ENCODE measurements at places on chromosomes 11 and 22. TPM values are rescaled to one million over a fixed set of nuclear protein-coding genes. Genes with fewer than 3 reads are reported as not detected.

CHRNA10 gene
- total RNA-seq: 0.96 TPM

DNA sequence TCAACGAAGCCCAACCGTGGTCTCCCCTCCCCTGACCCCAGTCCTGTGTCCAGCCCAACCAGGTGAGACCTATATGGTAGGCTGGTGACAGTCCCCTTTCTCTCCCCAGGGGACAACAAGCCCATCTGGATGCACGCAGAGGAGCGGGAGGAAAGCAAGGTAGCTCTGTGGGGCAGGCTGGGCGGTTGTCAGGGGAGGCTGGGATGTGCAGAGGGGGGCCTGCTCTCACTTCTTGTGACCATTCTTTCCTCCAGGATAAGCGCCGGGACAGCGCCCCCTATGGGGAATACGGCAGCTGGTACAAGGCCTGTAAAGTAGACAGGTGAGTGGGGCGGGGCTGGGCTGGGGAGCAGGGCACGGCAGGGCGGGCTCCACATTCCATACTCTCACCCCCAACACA is 3.5 kb upstream of the RAB1B start:
- no peak for DNase-seq

CCDC73 gene
- 0.09 TPM for total RNA-seq

SLC29A2 gene
- total RNA-seq: 12.5 TPM

- no peak for DNase-seq
These were observed 226.8 kb downstream of the AASDHPPT start for GRCh38 chr11:106304274-106304673.

DNA sequence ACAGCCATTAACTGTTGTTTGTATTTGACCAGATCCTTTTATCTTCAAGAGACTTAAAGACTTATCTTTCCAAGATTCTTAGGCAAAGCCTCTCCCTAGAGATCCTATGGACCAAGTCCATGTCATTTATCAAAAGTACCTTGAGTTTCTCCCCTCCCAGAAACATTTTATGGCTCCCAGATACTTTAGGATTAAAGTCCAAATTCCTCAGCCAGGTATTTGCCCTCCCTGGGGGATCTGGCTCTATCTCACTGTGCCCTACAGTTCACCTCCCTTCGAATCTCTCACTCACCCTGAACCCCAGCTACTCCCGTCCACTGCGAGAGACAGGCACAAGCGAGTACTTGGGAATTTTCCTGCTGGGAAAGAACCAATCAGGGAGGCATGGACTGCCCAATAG is 11.9 kb downstream of the MS4A8 start:
- no peak for DNase-seq

DNA sequence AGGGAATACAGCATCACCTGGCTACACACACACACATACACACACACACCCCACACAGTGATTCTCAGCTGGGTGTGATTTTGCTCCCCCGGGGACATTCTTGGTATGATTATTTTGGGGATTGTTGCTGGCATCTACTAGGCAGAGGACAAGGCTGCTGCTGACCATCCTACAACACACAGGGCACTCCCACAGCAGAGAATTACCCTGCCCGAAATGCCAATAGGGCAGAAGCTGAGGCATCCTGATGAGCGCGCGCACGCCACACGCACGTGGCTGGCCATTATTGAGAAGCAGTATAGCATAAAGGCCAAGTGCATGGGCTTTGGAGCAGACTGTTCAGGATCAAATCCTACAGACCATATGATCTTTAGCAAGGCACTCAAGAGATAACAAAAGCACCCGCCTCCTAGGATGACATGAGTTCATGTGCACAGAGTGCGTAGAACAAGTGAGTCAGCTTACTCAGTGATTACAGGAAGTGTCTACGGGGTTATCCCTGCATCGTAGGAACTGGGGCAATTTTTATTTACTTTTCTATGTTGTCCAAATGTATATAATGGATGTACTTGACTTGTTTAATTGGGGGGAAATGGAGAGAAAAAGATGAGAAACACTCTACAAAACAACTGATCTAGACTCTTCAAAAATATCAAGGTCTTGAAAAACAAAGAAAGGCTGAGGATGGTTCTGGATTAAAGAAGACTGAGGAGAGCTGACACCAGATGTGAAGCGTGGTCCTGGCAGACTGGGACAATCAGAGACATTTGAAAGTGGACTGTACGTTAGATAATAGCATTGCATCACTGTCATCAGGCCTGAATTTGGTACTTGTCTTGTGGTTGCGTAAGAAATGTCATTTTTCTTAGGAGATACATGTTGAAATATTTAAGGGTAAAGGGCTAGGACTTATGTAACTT is 7.2 kb upstream of the EHD1 start:
- no peak for DNase-seq

GRCh38 chr11:122715548-122716440 is 60.3 kb downstream of the UBASH3B start:
- no peak for DNase-seq

- no peak for DNase-seq
These were observed 8.8 kb downstream of the UPB1 start for GRCh38 chr22:24503843-24504338.

GRCh38 chr11:59224351-59224928 is 11.7 kb upstream of the MPEG1 start:
- DNase-seq: no peak

DNA sequence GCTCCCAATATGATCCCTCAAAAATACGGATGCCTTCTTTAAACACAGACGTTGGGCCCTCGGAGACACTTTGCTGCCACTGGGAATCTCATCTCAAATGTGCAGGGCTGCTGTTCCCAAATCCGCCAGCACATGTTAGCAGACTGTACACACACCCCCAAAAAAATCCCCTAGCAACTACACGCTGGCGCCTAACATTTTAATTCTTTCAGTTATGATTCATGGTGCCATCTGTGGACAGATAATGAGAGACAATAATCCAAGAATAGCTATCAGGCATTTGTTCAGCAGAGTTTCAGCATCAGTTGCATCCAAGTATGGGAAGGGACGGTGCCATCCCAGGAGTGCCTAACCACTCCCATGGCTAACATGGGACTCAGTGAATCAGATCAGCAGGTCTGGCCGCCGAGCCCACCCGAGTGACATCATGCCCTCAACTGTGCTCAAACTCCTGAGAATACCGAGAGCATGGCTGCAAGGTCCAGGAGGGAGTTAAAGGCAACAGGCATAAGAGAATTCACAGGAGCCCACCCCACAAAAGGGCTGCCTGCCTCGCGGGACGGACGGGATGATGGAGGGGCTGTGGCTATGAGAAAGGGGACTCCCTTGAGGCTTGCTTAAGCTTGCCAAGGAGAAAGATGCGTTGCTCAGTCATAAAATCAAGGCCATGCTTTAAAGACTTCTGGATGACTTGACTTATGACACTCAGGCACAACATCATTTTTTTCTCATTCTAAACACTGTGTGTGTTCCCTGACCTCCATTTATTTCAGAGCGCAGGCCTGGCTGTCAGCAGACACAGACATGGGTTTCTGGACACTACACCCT is 337.0 kb downstream of the SHANK2 start:
- no peak for DNase-seq

GRCh38 chr22:23685205-23685784 is 5.5 kb upstream of the RGL4 start:
- DNase-seq: no peak

DNA sequence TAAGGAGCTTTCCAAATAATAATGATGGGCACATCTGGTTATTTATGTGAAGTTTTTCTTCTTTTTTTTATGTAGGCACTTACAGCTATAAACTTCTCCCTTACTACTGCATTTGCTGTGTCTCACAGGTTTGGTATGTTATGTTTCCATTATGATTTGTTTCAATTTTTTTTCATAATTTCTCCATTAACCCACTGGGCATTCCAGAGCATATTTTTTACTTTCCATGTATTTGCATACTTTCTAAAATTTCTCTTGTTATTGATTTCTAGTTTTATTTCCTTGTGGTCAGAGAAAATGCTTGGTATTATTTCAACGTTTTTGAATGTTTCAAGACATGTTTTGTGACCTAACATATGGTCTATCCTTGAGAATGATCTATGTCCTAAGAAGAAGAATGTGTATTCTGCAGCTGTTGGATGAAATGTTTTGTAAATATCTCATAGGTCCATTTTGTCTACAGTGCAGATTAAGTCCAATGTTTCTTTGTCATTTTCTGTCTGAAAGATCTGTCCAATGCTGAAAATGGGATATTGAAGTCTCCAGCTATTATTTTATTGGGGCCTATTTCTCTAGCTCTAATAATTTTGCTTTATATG is 362.1 kb downstream of the DDX10 start:
- no peak for DNase-seq

DNA sequence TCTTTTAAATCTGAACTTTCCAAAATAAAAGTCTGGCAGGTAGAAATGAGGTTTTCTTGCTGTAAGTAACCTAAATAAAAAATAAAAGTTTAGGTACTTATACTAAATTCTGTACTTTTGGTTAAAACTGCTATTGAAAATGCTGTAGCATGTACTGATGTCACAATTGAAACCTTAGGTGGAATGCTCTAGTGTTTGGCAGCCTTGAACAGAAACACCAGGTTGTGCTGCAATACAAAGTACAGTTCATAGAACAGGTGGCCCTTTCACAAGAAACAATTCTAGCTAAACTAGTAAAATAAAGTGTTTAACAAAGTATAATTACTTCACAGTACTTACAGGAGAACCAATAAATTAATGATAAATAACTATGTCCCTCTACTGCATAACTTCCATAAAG is 25.1 kb downstream of the NPAT start:
- DNase-seq: no peak

GRCh38 chr11:75422248-75423231 is 10.5 kb downstream of the KLHL35 start:
- peak; percentile 83 for DNase-seq

- DNase-seq: no peak
These were observed 36.2 kb downstream of the MPPED1 start for GRCh38 chr22:43448048-43448447.

DNA sequence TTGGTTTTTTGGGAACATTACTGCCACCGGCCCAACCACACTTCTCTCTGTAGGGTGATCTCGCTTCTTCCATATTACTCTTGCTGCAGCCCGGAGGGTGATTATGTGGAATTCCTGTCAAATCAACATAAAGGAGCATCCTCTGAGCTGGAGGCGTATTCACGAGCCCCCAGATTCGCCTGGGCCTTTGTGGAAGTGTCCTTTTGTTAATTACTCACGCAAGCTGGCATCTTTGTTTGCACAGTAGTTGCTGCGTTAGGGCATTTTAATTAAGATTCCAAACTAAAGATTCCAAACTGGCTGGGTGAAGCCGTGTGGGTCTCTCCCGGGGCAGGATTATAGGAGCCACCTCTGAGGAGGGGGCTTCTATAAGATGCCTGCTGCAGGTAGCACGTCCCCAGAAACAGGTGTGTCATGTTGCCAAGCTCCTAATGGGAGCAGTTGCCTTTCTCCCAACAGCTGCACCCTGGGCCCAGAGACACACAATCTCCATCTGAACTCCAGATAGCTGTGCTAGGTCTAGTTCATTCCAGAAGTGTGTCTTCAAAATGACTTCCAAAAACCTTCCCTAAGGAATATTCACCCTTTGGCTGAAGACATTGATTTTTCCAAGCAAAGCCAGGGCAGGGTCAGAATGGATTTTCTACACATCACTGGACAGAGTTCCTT is 40.9 kb downstream of the SHISAL1 start:
- DNase-seq: no peak

GRCh38 chr11:114321621-114322257 is 25.5 kb downstream of the NNMT start:
- DNase-seq: no peak

SHANK3 gene
- 9.1 TPM for total RNA-seq

DNA sequence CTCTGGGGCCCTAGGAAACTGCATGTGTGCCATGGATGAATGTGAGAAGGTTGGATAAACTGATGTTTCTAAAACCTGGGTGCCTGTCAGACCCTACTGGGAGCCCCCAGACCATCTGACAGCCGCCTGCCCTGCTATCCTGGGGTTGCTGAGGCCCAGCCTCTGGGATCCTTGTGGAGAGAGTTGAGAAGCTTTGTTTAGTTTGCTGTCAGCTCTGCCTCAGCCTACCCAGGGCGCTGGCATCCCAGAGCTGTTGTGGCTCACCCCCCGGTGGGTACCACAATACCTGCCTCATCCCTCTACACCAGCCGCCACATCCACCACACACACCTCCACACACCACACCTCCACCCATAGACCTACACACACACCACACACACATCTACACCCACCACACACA is 38.5 kb upstream of the HMOX1 start:
- no peak for DNase-seq

DNA sequence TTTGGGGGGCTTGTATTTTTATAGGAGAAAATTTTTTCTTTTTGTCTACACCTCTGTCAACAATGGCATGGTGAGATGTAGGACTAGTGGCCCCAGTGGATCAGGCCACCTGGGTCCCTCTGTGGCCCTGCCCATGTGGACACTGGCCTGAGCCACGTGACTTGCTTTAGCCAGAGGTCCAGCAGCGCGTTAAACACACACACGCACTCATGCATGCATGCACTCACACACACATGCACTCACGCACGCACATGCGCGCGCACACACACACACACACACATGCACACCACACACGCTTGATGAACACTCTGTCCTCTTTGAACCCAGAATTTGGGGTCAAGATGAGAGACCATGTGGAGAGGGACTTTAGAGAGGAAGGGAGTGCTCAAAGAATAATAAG is 59.4 kb upstream of the NUP50 start:
- no peak for DNase-seq

TMEM191C gene
- 0.55 TPM for total RNA-seq

DNA sequence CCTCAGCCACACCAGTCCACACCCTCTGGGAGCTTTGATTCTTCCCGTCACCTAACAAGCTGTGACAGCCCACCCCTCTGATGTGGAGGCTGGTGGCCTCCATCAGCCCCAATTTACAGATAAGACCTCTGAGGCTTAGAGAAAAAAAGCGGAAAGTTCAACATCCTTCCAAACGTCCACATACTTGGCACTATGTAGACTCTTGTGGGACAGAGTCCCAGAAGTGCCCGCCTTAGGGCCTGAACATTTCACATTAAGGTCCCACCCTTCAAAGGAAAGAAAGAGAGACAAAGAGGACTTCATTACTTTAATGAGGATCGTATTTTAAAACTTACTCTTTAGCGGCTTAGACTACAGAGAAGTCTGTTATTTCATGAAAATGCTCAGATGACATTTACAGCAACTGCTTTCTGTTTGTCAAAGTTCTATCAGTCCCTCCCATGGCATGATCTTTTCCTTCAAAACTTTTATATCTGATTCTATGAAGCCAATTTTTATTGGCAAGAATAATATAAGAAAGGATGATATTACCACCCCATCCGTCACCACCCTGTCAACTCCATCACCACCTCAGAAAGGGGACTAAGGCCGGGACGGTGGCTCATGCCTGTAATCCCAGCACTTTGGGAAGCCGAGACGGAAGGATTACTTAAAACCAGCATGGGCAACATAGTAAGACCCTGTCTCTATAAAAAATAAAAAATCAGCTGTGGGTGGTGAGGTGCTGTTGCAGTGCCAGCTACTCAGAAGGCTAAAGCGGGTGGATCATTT is 15.7 kb upstream of the SCGB1A1 start:
- no peak for DNase-seq
